Heart right ventricle (tissue), 16 donors: ENCODE measurements at places on chromosomes 11 and 22. TPM values are rescaled to one million over a fixed set of nuclear protein-coding genes. Genes with fewer than 3 reads are reported as not detected.

Gene C22orf42
- not detected for total RNA-seq

Gene CCDC89
- 0.42 TPM for total RNA-seq

Gene CNGA4
- not detected for total RNA-seq

Gene OR2D2
- total RNA-seq, result not detected

Gene MOGAT2
- 0.15 TPM for total RNA-seq

Gene LBHD1
- total RNA-seq, result 3.0 TPM

Gene TNNT3
- total RNA-seq, result 33.3 TPM

Gene MRGPRX4
- total RNA-seq, result not detected

Gene ARHGEF17
- 52.7 TPM for total RNA-seq

Gene CARD10
- 7.7 TPM for total RNA-seq

Gene RFPL3
- total RNA-seq, result not detected

Gene OVOL1
- not detected for total RNA-seq

Gene KCNE3
- total RNA-seq, result 3.0 TPM

Gene CYTH4
- total RNA-seq, result 6.2 TPM

Gene MS4A12
- not detected for total RNA-seq

Gene FAM227A
- 0.56 TPM for total RNA-seq

Gene TSGA10IP
- not detected for total RNA-seq

Gene USP28
- 120 TPM for total RNA-seq

Gene GLYAT
- 0.28 TPM for total RNA-seq

Gene PGA5
- total RNA-seq, result 0.93 TPM

Gene SEC14L6
- total RNA-seq, result not detected

Gene VPREB3
- total RNA-seq, result 1.0 TPM

Gene CTSW
- total RNA-seq, result 0.71 TPM

Gene PLA2G3
- total RNA-seq, result not detected

Gene KLHDC7B
- total RNA-seq, result not detected

Gene AHNAK
- 344 TPM for total RNA-seq

Gene TRIM6
- 2.2 TPM for total RNA-seq

Gene MS4A3
- not detected for total RNA-seq

Gene OR8D2
- not detected for total RNA-seq

Gene PLEKHB1
- 30.8 TPM for total RNA-seq
